ENCODE measurements at places on chromosomes 4 and X.

DNA sequence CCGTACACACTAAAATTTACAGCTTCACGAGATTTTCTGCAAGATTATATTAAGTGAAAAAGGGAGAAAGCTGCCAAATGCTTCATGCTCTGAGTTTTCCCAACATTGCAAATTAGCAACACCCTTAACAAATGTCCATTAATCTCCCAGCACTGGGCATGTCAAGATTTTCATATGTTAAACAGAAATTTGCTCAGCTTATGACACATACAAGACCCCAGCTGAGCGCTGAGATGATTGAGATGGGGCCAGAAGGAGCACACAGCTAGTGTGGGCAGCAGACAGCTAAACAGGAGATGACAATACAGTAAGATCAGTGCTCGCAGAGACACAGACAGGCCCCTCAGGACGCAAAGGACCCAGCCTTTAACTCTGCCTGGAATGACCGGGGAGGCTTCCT lies 208.8 kb downstream of the STK32B start:
- no peaks in the 10 kb centered on the region for H3K4me1 ChIP-seq
- no peaks in the 10 kb centered on the region for H3K27me3 ChIP-seq
- DNase-seq: no peak
- no peaks in the 10 kb centered on the region for H3K36me3 ChIP-seq

DNA sequence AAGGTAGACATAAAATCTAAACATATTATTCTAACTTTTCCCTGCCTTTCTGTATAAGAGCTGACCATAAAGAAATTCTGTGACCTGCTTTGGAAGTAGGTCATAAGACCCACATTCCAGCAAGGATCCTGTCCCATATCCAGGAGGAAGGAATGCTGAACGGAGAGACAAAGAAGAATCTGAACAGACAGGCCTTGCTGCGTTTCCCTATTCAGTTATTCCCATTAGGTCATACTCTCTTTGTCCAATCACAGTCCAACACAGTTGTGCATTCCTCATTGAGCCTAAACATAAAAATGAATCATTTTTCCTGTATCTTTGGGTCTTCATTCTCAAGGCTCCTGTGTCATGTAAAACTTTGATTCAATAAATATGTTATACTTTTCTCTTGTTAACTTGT lies 287.6 kb upstream of the TAPT1 start:
- no peak overlapping the region for H3K27ac ChIP-seq
- no peaks in the 10 kb centered on the region for H3K27me3 ChIP-seq
- H3K4me3 ChIP-seq: no peak overlapping the region
- H3K4me1 ChIP-seq: no peaks in the 10 kb centered on the region

- no peaks in the 10 kb centered on the region for H3K4me1 ChIP-seq
- H3K27me3 ChIP-seq: no peaks in the 10 kb centered on the region
- no peaks in the 10 kb centered on the region for H3K36me3 ChIP-seq
- no peak for DNase-seq
- H3K27ac ChIP-seq: no peak overlapping the region
These were observed 13.7 kb upstream of the AREG start for GRCh38 chr4:74431113-74431826.

DNA sequence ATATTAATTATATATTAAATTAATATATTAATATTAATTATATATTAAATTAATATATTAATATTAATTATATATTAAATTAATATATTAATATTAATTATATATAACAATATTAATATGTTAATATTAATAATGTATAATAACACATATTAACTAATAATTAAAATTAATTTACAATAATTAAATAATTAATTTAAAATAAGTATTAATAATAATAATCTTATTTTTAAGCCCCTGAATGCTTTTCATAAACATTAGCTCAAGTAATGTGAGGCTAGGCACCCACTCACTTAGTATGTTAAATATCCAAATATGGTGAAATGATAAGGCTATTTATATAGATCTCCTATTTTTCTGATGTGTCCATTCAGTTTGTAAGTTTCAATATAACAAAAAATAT lies 26.9 kb downstream of the NKX6-1 start:
- H3K4me3 ChIP-seq: no peak overlapping the region
- H3K27me3 ChIP-seq: peaks cover 3% of the 10 kb centered on the region
- H3K4me1 ChIP-seq: no peaks in the 10 kb centered on the region

- no peak overlapping the region for H3K27ac ChIP-seq
- no peak for DNase-seq
- no peaks in the 10 kb centered on the region for H3K36me3 ChIP-seq
- no peaks in the 10 kb centered on the region for H3K27me3 ChIP-seq
- no peaks in the 10 kb centered on the region for H3K4me1 ChIP-seq
- H3K4me3 ChIP-seq: no peak overlapping the region
These were observed 59.2 kb upstream of the TMEM47 start for GRCh38 chrX:34716302-34716701.

- H3K27ac ChIP-seq: peak overlapping the region; percentile 84
- no peak overlapping the region for H3K4me3 ChIP-seq
- H3K27me3 ChIP-seq: no peaks in the 10 kb centered on the region
- H3K4me1 ChIP-seq: peaks cover 18% of the 10 kb centered on the region
- H3K36me3 ChIP-seq: no peaks in the 10 kb centered on the region
These were observed 181.2 kb downstream of the AFAP1 start for GRCh38 chr4:7758476-7758875.

Measured in naive thymus-derived CD4-positive, alpha-beta T cell (primary cell).